Forelimb muscle (tissue), 1 donor: ENCODE measurements at places on chromosomes 5 and 9. TPM values are rescaled to one million over a fixed set of nuclear protein-coding genes. Genes with fewer than 3 reads are reported as not detected.

RBM18 gene
- polyA plus RNA-seq = 29.9 TPM

NR4A3 gene
- 1.5 TPM for polyA plus RNA-seq

HK3 gene
- 0.82 TPM for polyA plus RNA-seq

OTULINL gene
- 2.7 TPM for polyA plus RNA-seq

F12 gene
- 0.52 TPM for polyA plus RNA-seq

SLC6A18 gene
- polyA plus RNA-seq = not detected

PALM2AKAP2 gene
- polyA plus RNA-seq = 30.6 TPM

FAM221B gene
- polyA plus RNA-seq = 0.18 TPM

GRCh38 chr5:98066910-98067309 lies 706.6 kb upstream of the RGMB start:
- no peak for DNase-seq

DNA sequence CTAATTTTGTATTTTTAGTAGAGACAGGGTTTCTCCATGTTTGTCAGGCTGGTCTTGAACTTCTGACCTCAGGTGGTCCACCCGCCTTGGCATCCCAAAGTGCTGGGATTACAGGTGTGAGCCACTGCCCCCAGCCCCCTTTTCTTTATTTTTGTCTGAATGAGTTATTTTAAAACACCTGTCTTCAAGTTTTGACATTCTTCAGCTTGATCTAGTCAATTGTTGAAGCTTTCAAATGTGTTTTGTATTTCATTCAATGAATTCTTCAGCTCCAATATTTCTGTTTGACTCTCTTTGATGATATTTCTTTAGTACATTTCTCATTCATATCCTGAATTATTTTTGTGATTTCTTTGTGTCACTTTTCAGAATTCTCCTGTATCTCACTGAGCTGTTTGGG lies 486.2 kb downstream of the DMAC1 start:
- no peak for DNase-seq

DNA sequence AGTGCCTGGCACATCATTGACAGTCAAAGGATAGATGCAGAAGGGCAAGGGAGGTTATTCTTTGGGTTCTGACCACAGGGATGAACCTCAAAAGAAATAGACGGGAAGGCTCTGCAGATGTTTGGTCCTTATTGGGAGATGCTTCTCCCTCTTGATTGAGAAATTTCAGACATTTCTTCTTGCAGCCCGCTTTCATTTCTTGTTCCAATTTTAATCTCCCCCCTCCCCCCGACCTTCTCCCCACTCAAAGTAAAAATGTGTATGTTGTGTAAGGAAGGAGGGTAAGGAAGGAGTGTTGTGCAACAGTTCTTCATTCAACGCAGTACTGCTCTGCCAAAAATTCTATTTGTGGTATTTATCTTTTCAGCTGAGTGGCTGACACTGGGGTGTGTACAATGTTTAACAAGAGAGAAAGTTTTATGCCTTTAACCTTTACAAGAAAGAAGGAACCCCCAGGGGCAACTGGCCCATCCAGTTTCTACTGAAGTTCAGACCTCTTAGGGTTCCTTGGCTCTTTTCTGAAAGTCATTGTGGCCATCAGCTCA lies 46.3 kb upstream of the TNFSF15 start:
- no peak for DNase-seq

DNA sequence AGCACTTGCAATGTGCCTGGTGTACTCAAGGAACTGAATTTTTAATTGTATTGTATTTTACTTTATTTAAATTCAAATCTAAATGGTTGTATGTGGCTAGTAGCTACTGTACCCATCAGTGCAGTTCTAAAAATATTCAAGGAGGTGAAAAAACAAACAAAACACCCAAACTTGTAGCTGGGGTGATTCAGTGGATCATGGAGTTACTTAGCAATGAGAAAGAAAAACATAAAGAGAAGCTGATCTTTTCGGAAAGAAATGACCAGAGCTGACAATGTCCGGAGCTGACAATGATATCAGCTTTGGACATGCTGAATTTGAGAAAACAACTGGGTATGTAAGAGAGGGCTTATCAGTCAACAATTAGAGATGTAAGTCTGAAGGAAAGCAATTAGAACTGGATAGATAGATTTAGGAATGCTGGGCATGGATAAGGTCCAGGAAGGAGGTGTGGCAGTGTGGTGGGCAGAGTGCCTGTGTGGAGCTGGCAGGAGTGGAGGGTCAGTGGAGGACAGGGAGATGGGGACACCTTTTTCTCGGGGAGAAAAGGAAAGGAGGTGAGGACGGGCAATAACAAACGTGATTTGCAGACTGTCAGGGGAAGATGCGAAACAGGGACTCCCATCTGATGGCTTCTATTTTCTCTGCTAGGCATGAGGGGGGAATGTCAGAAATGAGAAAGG lies 113.2 kb downstream of the DCP2 start:
- DNase-seq = no peak

- DNase-seq = no peak
Observed at GRCh38 chr5:116554764-116555163, 19.9 kb downstream of the SEMA6A start.

- no peak for DNase-seq
Observed at GRCh38 chr9:112112941-112113681, 62.0 kb downstream of the SUSD1 start.

DNA sequence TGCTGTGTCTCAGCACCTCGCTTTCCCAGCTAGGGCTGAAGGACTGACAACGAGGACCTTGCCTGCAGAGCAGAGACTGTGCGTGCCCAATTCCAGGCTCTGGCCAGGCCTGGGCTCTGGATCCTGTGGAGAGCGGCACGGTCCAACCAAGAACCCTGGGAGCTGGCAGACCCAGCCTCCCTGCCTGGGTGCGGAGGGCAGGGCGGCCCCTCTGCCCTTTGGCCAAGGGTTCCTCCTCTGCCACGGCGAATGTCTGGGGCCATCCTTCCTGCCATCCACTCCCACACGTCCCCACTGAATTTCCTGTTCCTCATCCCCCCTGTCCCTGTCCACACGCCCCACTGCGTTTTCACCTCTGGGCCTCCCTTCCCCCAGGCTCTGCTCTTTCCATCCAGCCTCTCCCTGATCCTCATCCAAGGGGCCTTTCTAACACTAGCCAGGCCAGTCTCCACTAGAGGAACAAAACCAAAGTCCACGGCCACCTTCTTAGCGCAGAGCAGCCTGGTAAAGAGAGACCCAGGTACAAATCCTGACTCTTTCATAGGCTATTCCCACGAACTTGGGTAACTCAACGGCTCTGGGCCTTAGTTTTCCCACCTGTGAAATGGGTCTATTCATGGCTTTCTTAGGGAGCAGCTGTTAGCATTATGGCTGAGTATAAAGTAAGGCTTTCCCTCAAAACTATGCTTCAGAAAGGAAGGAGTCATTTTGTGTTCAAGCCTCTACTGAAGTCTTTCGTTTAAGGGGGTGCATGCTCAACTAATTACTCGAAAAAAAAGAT lies 95.5 kb upstream of the PHYKPL start:
- DNase-seq = no peak

GRCh38 chr9:110615498-110615897 lies 36.0 kb upstream of the SVEP1 start:
- no peak for DNase-seq

DNA sequence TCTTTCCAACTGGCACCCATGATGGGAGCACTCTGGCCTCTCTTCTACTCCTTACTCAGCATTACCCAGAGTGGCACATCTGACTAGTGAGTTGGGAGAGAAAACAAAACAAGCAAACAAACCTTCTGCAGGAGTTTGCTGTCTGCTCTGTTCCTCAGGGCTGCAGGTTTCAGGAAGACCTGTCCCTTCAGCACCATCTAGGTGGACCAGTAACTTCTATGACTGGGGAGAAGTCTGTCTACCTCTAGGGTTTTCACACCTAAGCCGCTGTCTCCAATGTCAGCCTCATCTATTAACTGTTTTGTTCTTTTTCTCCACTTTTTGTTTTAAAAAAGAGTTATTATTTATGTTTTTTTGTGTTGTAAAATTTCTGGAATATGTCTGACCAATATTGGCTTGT lies 58.7 kb downstream of the RAB3C start:
- no peak for DNase-seq

DNA sequence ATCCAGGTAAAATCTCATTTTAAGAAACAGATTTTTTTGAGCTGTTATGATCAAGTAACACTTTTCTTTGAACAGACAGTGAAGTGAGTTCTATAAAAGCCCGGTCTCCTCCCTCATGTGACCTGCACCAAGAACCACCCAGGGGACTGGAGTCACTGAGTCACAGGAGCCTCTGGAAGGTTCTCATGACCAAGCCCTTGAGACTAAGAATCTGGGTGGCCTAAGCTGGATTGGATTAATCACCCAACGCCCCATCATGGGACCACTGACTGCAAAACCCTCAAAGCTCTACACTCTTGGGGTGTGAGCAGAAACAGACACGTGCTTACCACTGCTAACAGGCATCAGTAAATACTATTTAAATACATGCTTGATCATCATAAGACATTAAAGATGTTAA lies 48.4 kb downstream of the SECISBP2 start:
- no peak for DNase-seq

DNA sequence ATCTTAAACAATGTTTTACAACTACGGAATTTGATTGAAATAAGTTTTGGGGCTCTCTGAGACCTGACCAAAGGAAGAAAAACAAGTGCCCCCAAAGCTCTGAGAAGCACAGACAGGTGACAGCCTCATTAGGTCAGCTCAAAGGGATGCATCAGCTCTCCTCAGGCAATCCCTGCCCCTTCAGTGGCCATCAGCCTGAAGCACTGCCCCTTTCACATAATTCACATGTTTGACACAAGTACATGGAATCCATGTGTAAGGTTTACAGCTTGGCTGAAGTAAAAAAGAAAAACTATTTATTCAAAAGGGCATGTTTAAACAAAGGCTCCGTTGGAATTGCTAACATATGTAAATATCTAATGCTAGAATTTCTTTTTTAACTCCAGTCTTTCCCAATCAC lies 56.3 kb downstream of the TSSK1B start:
- no peak for DNase-seq

GRCh38 chr9:114155995-114156656 lies 789 bp downstream of the COL27A1 start:
- DNase-seq = no peak

DNA sequence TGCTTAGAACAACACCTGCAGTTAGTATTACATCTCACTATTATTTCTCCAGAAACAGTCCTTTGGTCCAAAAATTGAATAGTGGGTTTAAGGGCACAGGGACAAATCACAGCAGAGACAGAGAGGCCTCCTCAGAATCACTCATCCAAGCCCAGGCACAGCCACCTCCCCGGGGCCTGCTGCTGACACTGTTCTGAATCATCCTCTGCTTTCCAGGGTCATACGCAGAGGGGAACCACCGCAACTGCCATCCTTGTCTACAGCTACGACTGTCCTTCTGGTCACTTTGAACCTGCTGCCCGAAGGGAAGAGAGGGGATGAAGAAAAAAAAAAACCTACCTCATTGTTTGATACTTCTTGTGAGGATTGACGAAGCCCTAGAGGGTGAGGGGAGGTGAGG lies 35.3 kb upstream of the MAN2A1 start:
- no peak for DNase-seq

DNA sequence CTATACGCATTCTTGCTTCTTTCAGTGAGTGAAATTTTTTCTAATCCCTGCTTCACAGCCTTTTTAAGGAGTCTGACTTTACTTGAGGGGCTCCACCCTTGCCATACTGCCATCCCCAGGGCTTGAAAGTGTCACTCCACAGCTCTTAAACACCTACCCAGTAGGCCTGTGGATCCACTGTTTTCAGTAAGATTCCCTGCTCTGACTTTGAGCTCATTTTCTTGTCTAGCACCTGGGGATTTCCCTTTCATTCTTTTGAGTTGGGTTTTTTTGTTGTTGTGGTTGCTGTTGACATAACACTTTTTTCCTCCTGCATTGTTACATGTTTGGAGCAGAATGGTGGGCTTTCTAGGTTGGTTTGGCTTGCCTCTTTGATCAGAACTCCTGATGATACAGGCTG lies 23.6 kb downstream of the SREK1IP1 start:
- DNase-seq = no peak

DNA sequence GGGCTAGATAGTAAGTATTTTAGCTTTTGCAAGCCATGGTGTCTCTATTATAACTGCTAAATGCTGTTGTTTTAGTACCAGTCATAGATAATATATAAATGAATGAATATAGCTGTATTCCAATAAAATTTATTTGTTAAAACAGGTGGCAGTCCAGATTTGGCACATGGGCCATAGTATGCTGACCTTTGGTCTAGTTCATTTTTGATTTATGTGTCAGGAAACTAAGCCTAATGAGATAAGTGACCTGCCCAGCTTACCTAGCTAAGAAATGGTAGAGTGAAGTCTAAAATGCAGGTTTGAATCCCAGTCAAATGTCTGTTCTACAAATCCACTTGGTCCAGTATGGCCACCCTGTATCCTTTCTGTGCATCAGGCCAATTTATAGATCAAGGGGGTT lies 139.3 kb downstream of the ALDH1A1 start:
- no peak for DNase-seq

DNA sequence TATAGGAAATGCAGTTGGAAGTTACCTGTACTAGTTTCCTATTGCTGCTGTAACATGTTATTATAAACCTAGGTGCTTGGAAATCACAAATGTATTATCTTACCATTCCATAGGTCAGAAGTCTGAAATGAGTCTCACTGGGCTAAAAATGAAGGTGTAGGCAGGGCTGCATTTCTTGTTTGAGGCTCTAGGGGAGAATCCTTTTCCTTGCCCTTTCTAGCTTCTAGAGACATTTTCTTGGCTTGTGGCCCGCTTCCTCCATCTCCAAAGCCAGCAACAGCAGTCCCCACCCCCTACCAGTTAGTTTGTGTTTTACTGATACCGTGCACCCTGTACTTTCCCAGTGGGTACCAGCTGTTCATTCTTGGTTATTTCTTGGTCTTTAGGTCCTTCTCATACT lies 153.3 kb downstream of the SLF1 start:
- DNase-seq = no peak

DNA sequence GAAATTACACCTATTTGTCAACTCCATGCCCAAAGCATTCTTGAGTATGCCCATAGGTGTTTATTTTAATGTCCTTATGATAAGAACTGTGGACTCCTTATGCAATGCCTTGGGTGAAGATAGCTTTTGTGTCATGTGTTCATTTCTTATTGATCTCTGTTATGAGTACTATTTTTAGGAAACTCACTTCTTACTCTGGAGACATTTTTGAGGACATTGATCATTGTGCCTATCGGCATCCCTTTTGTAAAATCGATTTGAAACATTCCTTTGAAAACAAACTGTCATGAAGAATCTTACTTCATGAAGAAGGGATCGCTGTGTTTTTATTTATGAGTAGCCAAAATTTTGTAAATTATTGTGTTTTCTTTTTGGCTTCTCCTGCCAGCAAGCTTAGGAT lies 257.3 kb downstream of the NTRK2 start:
- no peak for DNase-seq

DNA sequence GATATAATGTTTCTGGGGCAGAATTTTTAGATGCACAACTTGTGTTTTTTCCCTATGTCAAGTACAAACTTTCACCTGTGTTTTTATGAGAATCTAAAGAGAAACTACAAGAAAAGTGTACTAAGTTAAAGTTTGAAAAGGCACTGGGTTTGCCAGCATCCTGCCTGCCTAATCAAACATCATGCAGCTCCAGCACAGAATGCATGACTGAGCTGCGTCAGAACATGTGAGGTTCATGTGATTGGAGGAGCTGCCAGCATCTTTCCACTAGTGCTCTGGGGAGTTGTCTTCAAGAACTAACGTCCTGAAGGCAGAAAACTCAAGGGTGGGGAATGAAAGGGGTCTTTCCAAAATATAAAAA lies 46.1 kb upstream of the RIC1 start:
- no peak for DNase-seq
